ENCODE measurements at places on chromosomes 12 and 14.

- no peak for DNase-seq
Measured at GRCh38 chr14:89707086-89707485, 247.4 kb downstream of the EFCAB11 start.

- peak; percentile 32 for DNase-seq
Measured at GRCh38 chr12:106736051-106736957, 38.2 kb upstream of the RIC8B start.

GRCh38 chr12:95942524-95943329 is at the start of gene CCDC38:
Gene CCDC38 (minus strand): TSS chr12:95942614. CDS start chr12:95936509, 6,105 bp downstream.
- peak; percentile 77 for DNase-seq

DNA sequence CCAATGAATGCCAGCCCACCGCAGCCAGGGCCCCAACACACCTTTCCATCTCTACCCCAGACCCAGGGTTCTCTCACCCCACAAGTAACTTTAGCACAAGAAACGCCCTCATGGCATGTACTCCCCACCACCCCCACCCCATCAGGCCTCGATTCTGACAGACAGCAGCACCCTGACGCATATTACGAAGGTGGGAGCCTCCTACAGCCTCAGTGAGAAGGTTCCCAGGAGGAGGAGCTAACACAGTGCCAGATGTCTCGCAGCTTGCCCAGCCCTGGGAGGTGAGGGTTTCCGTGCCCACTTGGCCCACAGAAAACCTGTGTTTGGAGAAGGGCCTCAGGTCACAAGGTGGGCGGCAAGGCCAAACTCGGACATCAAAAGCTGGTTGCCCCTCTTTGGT is 32.4 kb downstream of the CCDC88C start:
- no peak for DNase-seq

DNA sequence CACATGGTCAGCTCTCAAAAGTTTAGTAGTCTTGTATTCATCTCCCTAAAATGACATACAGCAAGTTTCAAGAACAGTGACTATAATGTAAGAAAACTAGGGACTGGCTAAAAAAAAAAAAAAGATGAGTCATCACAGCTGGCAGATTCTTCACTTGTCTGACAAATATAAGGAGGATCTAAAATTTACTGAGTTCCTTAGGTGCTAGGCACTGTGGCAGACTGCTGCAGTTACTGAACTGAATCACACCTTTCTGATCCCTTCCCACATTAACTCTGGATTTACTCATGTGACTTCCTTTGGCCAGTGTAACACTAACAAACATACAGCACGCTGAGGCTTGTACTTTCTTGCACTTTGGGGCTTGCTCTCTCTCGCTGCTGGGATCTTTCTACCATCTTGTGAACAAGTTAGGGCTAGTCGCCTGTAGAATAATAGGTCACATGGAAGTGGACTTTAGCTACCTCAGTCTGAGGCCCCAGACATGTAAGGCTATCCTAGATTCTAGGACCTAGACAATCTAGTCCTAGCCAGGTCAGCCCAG is 32.1 kb downstream of the BAZ1A start:
- peak; percentile 55 for DNase-seq

- no peak for DNase-seq
Measured at GRCh38 chr14:95026851-95027463, 130.4 kb downstream of the DICER1 start.

- no peak for DNase-seq
Measured at GRCh38 chr12:79143803-79144202, 279.2 kb downstream of the SYT1 start.

DNA sequence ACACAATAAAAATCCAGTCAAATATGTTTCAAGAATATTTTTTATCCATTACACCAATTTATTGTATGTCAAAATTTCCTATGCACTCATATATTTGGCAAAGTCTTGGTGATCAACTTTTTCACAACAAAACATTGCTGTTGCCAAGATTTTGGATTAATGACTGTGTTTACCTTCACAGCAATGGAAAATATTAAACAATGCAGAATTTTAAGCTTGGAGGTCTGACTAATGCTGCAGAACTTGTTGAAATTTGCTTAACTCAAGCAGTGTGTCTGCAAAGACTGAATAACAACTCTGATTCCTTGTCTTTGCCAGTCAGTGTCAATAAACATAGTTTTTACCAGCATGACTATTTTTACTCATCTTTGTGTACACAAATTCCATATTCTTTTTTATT is 336.4 kb downstream of the CCER1 start:
- no peak for DNase-seq

DNA sequence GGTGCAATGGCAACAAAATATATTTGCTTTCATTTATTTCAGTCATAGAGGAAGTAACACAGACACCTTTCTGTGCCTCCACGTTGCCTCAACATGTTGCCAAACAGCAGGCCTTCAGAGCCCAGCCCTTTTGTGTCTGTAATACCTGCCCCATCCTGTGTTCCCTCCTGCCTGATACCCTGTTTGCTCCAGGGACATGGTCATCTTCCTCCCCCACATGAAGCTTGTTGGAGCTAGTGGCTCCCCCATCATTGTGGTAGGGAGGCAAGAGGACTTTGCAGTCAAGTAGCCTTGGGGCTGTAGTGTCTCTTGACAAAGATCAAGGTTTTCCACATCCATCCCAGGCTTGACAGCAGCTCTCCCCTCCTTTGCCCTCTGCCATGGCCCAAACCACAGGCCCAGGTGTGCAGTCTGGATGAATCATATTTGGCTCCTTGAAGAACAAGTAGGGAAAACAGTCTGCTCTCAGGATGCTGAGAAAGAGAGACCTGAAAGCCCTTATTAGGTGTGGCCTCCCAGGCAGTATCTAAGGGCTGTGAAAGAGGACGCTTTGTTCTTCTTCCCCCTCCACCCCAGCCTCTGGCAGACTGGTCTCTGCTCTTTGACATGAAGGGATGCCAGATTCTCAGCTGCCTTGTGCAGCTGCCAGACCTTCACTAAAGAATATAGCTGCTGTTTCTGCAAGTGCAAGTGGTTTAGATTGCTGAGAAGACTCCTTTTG is 329.0 kb downstream of the C12orf75 start:
- no peak for DNase-seq

- no peak for DNase-seq
Measured at GRCh38 chr14:66842911-66843512, 335.1 kb downstream of the GPHN start.

- no peak for DNase-seq
Measured at GRCh38 chr12:132764231-132764630, 2.6 kb upstream of the ANKLE2 start.

DNA sequence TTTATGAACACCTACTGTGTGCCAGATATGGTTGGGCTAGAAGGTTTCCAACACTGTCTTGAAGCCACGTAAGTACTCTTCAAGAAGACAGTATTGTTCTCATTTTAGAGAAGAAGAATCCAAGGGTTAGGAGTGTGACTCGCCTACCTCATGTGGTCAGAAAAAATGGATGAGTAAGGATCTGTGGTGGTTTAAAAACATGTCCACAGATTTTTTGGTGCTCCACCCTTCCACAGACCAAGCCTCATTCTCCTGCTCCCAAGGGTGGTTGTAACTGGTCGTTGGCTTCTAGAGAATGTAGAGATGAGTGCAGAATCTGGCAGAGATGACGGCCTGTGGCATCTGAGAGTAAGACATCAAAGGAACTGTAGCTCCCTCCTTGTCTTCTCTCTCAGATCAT is 30.3 kb upstream of the TTC7B start:
- no peak for DNase-seq

- DNase-seq: no peak
Measured at GRCh38 chr14:71606064-71606463, 326.2 kb upstream of the RGS6 start.

DNA sequence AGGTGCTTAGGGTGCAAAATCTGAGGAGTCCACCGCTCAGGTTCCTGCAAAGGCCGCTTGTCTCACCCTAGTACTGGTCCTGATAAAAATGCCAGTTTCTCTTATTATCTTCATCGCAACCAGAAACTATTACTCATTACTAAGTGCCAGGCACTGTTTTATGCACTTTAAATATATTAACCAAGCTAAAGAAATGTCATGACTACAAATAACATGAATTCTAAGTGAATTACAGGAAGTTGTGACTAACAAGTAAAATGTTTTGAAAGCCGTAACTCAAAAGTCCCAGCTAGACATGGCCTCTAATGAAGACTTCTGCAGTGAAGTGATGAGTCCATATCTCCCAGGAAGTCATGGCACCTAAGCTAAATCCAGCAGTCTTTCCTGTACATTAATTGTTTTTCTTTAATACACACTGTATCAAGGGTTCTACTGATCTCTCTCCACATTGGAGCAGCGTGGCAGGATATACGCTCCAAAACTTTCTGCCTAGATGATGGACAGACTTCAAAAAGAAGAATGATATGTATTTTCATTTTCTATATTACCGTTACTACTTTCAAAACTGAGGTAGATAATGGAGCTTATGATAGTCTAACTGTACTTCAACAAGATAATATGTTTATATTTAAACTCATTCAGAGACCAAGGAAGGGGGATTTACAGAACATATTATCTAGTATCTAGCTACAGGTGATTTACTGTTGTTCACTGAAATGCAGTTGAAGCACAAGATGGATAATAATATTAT is 117.3 kb upstream of the ARID2 start:
- no peak for DNase-seq

GRCh38 chr14:105249182-105250007 is 1.1 kb downstream of the BTBD6 start:
- DNase-seq: peak; percentile 8

DNA sequence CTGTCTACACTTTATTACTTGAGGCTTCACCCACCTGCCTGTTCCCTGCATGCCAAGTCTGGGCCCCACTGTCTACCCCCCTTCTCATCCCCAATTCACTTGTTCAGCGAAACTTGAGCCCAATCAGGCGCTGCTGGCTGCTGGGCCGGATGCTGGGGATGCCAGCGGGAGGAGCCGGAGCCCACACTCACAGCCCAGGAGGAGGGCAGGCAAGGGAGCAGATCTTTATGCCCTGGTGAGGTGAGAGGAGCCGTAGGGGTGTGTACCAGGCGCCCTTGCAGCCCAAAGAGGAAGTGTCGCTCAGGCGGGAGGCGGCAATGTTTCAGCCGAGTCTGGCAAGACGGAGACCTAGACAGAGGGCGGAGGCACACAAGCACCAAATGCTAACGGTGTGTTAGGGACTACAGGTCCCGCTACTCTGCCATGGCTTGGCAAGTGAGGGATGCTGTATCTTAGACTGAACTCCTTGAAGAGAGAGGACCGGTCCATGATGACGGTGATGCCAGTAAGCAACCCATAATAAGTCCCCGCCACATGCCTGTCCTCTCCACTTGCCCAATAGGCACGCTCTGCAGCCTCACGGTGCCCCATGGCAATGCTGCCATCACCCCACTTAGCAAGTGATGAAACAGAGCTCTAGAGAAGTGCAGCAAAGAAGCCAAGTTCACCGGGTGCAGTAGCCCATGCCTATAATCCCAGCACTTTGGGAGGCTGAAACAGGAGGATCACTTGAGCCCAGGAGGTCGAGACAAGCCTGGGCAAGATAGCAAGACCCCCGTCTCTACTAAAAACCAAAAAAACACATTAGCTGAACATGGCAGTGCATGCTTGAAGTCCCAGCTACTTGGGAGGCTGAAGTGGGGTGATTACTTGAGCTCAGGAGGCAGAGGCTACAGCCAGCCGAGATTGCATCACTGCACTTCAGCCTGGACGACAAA is 41.6 kb downstream of the LRRC74A start:
- DNase-seq: peak; percentile 77

DNA sequence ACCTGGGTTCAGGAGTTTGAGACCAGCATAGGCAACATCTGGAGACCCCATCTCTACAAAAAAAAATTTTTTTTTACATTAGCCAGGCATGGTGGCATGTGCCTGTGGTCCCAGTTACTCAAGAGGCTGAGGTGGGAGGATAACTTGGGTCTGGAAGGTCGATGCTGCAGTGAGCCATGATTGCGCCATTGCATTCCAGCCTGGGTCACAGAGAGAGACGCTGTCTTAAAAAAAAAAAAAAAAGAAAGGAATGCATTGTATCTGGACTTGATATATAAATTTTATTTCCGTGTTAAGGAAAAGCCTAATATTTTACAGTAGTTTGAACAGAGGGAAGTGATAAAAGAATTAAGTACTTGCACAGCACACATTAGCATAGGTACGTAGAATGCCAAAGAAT is 97.2 kb downstream of the ZC3H14 start:
- DNase-seq: no peak

GRCh38 chr12:16600525-16600924 is 5.4 kb downstream of the LMO3 start:
- DNase-seq: no peak

DNA sequence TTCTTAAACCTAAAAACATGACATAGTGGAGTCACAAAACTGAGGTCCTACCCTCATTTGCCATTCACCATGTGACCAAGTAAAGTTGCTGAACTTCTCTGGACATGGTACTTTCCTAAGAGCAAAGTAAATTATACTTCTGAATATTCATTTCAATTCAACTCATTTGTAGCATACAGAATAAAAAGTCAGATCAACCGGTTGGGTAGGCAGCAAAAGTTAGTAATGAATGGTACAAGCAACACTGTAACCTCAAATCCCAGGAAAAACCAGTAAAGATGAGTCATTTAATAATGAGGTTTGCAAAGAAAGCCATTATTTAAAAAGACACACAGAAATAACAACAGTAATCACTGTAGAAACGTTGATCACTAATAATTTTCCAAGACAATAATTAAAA is 8.7 kb downstream of the POLE2 start:
- no peak for DNase-seq

DNA sequence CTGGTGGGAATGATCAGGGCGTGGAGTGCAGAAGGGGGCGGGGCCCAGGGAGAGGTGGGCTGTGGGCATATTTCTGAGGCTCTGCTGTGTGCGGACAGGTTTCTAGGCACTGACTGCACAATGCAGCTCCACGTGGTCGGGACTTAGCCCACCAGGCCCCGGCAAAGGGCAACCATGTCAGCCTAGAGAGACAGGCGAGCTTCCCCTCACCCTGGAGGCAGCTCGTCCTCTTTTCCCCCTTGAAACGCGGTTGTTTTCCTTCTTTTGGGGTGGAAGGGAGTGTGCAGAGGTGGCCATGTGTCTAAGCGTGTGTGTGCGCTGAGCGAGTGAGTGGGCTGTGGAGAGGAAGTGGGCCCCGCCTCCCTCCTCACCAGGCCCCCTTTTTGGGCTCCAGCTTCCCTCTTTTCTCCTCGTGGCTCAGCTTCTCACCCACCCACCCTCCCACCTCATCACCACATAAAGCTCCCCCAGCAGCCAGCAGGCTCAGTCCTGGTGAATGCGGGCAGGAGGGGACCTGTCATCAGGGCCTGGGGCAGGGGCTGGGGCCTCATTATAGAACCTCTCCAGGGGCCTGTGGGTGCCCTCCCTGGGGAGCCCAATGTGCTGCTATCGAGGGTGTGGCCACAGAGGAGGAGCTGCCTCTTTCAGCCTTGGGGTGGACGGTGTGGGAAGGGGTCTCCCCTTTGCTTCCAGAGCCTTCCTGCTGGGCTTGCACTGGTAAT is 22.0 kb downstream of the LRTM2 start:
- DNase-seq: peak; percentile 97

GRCh38 chr14:89167705-89168104 is 249.3 kb downstream of the FOXN3 start:
- DNase-seq: peak; percentile 28

- DNase-seq: no peak
Measured at GRCh38 chr14:100140452-100141078, 18.9 kb downstream of the DEGS2 start.

GRCh38 chr12:3310271-3311026 is 180.6 kb upstream of the PRMT8 start:
- no peak for DNase-seq

- no peak for DNase-seq
Measured at GRCh38 chr14:70856851-70857495, 47.7 kb upstream of the MAP3K9 start.

GRCh38 chr12:10304161-10304574 is 3.5 kb upstream of the KLRD1 start:
- DNase-seq: no peak

All from KBM-7 (cell line).